ENCODE measurements at places on chromosomes 16 and 17.
A peak's percentile ranks its signal among the peaks of the same experiment; 100 is the strongest.

- no peak for DNase-seq
Observed at GRCh38 chr16:70772493-70772892, 28.5 kb downstream of the VAC14 start.

DNA sequence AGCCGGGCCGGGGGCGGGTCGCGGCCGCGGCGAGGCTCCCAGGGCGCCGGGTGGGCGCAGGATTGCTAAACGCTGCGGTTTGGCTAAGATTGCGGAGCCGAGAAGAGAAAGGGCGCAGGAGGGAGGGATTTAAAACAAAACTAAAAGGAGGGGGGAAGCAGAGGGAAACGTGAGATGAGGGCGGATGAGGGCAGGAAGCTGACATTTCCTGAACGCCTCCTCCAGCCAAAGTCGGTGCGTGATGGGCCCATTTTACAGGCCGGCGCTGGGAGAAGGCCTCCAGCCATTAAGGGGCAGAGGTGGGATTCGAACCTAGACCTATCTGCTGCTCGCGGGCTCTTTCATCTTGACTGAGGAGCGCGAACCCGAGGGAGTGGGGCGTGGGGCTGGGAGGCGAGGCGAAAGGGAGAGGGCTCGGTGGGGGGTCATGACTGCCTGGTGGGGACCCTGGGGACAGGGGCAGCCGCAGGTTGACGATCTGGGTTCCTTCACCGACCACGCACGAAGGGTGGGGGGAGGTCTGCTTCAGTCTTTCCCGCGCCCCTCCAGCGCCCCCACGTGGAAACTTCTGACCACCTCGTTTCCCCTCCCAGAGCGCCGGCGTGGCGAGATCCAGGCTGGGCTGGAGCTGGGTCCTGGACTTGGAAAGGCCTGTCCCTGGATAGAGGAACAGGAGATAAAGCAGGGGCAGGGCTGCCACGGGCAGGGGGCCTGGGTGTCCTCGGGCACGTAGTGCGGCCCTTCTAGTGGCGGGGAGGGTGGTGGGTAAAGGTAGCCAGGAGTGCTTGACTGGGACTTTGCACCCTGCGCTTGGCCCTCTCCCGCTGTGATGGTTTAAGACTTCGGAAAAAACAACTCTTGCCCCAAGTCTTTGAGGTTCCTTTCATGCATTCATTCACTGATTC, 3.8 kb upstream of the TAC4 start:
- no peak for DNase-seq

GRCh38 chr17:80164185-80164584, 5.6 kb upstream of the CARD14 start:
- DNase-seq: no peak

DNA sequence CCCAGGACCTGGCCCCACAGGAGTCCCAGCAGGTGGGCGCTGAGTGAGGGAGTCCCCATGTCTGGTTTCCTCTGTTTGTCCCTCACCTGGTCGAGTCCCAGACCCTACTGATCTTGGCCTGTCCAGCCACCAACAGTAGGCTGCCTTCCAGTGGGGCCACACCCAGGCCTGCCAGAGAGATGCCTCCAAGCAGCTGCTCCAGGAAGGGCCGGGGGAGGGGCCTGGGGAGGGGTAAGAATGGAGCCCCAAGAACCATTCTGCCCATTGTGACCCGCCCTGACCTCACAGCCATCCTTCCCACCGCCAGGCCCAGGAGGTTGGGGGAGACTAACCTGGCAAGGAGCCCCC, 736 bp downstream of the SPATA20 start:
- no peak for DNase-seq

- DNase-seq: no peak
Observed at GRCh38 chr17:70295731-70296130, 126.4 kb downstream of the KCNJ2 start.

GRCh38 chr17:48927978-48928745, 16.5 kb downstream of the SNF8 start:
- no peak for DNase-seq

DNA sequence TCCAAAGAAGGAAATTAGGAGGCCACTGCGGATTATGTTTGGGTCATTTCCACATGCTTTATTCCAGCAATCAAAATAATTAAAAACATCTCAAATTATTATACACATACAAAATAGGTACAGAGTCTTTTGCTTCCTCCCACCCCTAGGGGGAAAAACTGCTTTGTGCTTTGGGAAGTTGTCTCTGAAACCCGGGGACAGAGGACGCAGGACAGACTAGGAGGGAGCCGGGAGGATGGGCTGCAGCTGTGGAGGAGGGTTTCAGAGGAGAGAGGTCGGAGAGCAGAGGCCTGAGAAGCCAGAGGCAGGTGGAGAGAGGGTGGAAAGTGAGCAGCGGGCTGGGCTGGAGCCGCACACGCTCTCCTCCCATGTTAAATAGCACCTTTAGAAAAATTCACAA, 17.4 kb downstream of the COL1A1 start:
- no peak for DNase-seq

DNA sequence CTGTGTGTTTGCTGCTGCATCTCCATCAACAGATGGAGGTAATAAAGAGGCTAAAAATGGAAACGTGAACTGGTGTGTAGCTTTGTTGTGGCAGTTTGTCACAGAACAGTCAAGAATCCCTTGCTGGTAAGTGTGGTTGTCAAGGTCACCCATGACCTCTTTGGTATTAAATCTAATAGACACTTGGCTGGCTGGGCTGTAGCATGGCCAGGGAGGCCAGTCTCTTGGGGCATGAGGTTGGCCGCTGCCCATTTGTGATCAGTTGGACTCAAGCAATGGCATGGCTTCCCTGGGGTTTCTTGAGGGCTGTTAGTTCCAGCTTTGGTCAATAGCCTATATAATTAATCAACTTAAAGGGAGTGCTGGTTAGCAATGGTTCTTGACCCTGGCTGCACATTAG, 14.8 kb upstream of the HS3ST2 start:
- no peak for DNase-seq

- no peak for DNase-seq
Observed at GRCh38 chr17:39921323-39921722, 2.9 kb upstream of the GSDMB start.

DNA sequence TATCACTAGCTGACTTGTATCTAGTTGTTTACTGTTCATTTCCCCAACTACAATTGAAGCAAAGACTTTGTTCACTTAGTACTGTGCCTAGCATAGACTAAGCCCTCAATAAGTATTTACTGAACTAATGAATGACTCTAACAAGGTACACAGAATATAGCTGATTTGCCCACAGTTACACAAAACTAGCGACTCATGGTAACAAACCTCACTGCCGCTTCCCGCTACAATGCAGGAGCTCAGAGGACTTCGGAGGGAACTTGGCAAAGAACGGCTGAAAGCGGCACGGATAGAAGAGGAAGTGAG, 524 bp downstream of the EFTUD2 start:
- peak; percentile 44 for DNase-seq

- DNase-seq: no peak
Observed at GRCh38 chr17:79027274-79027924, 3.4 kb downstream of the C1QTNF1 start.
